ENCODE measurements at places on chromosomes 5 and 9.

DNA sequence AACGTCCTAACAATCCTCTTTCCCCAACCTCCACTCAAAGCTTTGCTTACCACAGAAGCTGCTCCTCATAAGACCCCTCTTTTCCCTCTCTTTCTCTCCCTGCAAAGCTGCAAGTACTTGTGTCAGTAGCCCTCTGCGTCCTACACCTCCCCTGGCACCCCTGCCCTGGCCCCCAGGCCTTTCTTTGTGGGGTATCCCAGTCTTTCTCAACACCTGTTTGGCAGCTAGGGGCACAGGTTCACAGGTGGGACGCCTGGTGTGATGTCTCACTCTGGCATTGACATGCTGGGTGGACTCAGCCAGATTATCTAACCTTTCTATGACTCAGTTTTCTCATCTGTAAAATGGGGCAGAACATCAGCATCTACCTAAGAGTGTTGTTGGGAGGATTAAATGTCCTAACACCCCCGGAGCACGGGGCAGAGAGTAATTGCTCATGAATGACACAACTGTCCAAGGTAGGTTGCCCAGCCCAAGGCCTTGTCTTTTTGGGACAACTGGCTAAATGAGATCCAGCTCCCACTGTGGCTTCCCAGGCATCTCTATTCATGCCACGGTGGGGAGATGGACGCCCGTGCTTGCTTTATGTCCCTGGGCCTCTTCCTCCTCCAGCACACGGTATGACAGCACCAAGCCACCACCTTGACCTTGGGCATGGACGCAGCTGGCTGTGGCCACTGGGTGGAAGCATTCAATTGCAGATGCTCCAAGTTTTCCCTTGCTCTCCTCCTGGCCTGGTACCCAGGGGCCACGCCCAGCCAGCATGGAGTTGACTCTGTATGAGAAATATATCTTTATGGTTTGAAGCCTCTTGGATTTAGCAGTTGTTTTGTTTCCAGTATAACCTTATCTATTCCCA is 190.4 kb downstream of the RGS3 start:
- no peak for DNase-seq

- DNase-seq: no peak
These were observed 3.5 kb upstream of the BTF3 start for GRCh38 chr5:73494721-73495120.

- peak; percentile 23 for DNase-seq
These were observed 30.9 kb upstream of the SLC46A2 start for GRCh38 chr9:112921549-112921948.

DNA sequence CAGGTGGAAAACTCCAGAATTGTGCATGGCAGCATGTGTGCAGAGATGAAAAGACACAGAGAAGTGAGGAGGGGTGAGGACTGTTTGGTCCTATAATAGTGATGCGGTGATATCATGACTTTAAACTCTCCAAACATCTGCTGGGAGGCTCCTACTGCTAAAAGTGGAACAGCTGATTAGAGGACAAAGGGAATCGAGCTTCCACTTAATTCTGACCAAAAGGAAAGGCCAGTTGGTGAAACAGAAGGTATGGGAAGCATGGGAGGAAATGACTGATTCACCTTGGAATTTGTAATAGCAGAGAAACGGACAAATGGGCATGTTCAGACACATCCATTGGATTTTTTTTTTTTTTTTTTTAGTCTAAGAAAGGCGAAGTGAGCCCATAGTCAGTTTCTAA is 67.5 kb upstream of the MAMDC2 start:
- no peak for DNase-seq

GRCh38 chr9:135607401-135608293 is 31.7 kb downstream of the GLT6D1 start:
- no peak for DNase-seq

GRCh38 chr5:5342784-5343183 is 79.7 kb upstream of the ICE1 start:
- DNase-seq: no peak

- no peak for DNase-seq
These were observed 152.5 kb downstream of the DMRT2 start for GRCh38 chr9:1202512-1203280.

- DNase-seq: no peak
These were observed 534.1 kb upstream of the SGCD start for GRCh38 chr5:155792873-155793272.

Data from NCI-H1930 (cell line).